Activated T-cell treated with anti-CD3 and anti-CD28 coated beads, Interleukin-2, amount 50 U/mL, for 48 hours (primary cell): ENCODE measurements at places on chromosomes 2 and 18.

DNA sequence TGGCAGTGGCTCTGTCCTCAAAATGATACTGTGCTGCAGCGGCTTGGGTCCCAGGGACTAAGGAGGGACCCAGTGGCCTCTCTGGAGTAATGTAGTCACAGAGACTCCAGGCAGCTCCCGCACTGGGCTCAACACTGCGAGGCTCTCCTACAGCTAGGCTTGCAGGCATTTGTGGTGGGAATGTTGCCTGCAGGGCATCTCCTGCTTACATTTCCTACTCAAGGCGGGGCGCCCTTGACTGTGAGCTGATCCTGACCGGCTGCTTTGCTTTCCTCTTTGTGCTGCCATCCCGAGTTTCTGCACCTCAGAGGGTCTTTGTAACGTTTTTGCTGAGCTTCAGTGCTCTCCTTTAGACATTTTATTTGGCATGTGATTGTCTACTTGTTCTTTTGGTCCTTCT, 177.4 kb upstream of the FN1 start:
- DNase-seq, result no peak

GRCh38 chr2:150125188-150125587, 362.3 kb downstream of the RND3 start:
- no peak for DNase-seq

DNA sequence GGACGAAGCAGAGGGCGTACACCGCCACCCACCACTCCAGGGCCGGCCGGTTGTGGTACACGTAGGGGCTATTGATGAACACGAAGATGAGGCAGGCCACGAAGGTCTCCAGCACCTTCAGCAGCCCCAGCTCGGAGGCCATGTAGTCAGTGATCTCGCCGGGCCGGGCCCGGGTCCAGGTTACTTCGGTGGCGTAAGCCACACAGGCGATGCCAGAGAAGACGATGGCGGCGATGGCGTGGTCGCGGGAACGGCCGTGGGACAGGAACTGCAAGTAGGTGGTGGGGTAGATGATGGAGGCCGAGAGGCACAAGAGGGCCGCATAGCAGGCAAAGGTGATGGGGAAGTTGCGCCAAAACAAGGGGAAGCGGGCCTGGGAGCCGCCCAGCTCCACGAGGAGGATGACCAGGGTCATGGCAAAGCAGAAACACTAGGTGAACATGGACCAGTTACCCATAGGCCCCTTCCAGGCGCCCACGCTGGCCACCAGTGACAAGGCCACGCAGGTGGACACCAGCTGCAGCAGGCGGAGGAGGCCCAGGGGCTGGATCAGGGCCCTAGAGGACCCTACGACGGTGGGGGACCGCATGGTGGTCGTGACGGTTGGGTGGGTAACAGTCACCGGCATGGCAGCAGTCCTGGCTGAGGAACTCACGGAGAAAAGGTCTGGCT, 128.4 kb upstream of the FAM98A start:
- no peak for DNase-seq

- DNase-seq, result no peak
Measured at GRCh38 chr2:40406485-40407289, 45.2 kb downstream of the SLC8A1 start.

DNA sequence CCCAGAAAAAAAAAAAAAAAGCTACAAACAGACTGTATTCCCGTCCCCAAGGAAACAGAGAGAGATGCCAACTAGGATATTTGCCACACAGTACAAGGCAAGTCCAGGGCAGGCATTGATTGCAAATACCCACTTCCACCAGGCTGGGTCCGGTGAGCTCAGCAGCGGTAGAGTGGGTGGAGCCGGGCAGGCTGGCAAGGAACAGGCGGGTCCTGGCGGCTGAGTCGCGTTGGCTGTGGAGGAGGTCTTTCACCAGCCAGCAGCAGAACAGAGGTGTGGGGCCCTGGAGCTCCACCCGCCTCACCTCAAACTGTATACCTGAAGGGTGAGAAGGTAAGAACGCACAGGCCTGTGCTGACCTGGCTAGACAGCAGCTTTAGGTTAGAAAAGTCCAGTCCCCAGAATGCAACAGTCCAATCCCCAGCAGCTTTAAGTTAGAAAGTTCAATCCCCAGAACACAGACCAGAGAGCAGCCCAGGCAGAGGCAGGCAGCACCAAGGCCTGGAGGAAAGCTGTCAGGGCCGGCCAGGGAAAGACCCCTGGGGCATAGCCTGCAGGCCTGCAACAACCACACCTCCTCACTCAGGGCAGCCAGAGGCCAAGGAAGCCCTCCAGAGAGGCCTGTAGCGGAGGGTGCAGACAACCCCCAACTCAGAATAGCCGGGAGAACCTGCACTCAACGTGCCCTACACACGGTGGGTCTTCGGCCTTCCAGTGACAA, 21.9 kb upstream of the MTERF4 start:
- peak; percentile 49 for DNase-seq

GRCh38 chr2:46275995-46276394, 21.2 kb upstream of the EPAS1 start:
- DNase-seq, result peak; percentile 39
